ENCODE measurements at places on chromosomes 12 and 14. TPM values are rescaled to one million over a fixed set of nuclear protein-coding genes. Genes with fewer than 3 reads are reported as not detected.
A peak's percentile ranks its signal among the peaks of the same experiment; 100 is the strongest.

DNA sequence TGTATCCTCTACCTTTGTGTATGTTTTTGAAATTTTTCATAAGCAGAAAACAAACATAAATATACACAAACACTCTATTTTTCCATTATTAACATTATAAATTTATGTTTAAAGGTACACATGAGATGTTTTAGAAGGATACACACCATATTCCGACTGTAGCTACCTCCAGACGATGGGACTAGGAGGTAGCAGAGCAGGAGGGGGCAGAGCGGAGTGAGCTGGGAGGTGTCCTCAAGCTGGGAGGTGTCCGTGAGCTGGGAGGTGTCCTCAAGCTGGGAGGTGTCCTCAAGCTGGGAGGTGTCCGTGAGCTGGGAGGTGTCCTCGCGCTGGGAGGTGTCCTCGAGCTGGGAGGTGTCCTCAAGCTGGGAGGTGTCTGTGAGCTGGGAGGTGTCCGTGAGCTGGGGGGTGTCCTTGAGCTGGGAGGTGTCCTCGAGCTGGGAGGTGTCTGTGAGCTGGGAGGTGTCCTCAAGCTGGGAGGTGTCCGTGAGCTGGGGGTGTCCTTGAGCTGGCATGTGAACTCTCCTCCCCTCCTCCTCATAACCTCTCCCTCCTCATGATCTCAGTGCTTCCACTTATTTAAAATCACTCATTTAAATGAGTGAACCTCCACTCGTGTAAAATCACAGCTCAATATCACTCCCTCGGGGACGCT lies 346.9 kb upstream of the SFSWAP start:
- no peak for DNase-seq

DNA sequence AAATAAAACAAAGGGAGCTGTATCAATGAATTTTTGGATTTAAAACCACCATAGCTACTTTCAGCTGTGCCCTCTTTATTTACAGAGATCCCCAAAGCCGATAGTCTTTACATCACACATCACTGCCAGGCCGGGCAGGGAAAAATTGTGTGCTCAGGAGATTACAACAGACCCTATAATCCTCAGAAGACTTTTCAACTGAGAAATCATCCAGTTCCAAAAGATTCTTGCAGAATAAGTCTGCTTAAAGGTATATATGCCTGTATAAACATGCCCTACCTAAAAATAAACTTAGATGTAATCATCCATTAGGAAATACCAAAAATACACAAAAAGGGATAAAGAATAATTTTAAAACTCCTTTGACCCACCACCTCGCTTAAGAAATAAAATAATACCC lies 70.1 kb upstream of the MAP1LC3B2 start:
- DNase-seq, result no peak

DNA sequence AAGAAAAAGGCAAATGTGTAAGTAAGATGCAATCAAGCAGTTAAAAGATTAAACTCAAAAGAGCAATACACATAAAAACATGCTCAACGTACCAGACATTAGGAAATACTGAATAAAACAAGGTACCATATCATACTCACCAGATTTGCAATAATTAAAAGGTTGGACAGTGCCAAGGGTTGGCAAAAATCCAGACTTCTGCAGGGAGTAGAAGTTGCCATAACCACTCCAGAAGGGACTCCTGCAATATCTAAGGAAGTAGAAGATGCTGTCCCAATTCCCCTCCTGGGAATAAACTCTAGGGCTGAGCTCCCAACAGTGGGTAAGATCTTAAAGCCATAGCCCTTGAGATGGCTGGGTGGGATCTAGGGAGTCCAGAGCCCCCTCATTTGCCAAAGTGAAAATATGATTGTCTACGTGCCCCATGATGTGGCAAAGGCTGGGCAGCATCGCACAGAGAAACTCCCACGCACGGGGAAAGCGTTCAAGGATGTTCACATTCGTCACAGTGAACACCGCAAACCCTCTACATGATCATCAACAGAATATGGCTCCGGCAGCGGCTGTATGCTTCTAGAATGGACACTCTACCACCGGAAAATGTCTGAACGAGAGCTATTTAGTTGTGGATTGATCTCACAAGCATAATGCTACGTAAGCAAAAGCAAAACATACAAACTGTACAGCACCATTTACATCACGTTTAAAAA lies 12.3 kb downstream of the KCTD10 start:
- DNase-seq, result peak; percentile 44

Gene TSPAN31
- total RNA-seq, result 70.8 TPM
